ENCODE measurements at places on chromosomes 12 and 14.

DNA sequence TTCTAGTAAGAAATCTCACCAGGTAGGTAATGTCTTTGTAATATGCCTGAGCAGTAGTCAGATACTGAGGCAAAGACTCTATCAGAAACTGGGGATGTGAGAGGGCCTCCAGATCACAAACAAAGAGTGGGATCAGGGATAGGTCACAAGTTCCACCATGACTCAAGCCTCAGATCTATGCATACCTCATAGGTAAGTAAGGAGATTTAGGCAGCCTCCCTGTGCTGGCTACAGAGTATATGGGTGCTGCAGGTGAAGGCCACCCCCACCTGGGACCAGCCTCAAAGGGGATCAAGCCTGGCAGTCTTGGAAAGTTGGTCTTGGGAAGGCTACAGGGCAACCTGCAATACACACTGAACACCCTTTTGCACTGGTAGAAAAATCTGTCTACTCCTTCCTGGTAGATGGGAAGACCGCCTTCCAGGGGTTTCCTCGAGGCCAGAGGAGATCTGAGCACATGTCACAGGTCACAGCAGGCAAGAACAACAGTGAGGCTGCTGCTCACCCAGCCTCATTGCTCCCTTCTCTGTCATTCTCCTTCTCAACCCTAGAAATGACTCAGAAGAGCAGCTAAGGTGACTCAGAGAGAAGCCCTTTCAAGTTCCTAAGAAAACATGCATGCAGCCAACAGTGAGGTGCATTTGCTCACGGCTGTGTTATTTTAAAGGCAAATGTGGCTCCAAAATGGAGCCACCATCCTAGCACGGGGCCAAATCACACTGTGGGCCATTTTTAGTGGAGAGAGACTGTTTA lies 143.4 kb upstream of the CDKN3 start:
- peak; percentile 95 for DNase-seq

- peak; percentile 88 for DNase-seq
Measured at GRCh38 chr14:36238666-36239363, 62.3 kb upstream of the PTCSC3 start.

DNA sequence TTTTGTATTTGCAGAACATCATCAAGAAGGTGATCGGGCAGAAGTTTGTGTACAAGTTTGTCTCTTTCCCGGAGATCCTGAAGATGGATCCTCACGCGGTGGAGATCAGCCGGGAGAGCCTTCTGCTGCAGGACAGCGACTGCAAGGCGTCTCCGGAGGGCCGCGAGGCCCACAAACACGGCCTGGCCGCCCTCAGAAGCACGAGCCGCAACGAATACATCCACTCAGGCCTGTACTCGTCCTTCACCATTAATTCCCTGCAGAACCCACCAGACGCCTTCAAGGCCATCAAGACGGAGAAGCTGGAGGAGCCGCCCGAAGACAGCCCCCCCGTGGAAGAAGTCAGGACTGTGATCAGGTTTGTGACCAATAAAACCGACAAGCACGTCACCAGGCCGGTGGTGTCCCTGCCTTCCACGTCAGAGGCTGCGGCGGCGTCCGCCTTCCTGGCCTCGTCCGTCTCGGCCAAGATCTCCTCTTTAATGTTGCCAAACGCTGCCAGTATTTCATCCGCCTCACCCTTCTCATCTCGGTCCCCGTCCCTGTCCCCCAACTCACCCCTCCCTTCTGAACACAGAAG lies 52.8 kb downstream of the ELK3 start:
- no peak for DNase-seq

GRCh38 chr12:29026419-29026818 lies 122.7 kb upstream of the FAR2 start:
- peak; percentile 15 for DNase-seq

- DNase-seq: no peak
Measured at GRCh38 chr12:71642264-71642663, 21.4 kb downstream of the ZFC3H1 start.

DNA sequence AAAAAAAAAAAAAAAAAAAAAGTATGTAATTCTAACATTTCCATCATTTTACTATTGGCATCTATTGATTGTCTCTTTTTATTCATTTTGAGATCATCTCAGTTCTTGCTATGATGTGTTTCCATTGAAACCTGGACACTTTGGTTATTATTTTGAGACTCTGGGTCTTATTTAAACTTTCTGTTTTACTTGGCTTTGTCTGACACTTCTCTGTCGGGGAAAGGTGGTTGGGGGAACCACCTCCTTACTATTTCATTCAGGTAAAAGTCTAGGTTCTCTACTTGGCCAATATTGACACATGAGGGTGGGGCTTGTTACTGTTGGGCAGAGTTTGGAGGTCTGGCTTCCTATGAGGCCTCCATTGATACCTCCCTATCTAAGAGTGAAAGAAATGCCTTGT lies 228.0 kb downstream of the NRXN3 start:
- DNase-seq: no peak

DNA sequence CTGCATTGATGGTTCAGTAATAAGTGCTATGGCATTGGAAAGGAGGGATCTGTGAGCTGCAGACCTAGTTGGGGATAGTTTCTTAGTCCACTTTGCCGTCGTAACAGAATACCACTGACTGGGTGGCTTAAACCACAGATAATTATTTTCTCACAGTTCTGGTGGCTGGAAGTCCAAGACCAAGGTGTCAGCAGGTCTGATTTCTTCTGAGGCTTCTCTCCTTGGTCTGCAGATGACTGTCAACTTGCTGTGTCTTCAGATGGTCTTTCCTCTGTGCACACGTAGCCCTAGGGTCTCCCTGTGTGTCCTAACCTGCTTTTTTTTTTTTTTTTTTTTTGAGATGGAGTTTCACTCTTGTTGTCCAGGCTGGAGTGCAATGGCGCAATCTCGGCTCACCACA lies 126.1 kb downstream of the MYRFL start:
- DNase-seq: no peak

- no peak for DNase-seq
Measured at GRCh38 chr12:3809357-3810015, 56.6 kb upstream of the CRACR2A start.

- peak; percentile 26 for DNase-seq
Measured at GRCh38 chr14:77290705-77291104, 19.7 kb upstream of the NGB start.

DNA sequence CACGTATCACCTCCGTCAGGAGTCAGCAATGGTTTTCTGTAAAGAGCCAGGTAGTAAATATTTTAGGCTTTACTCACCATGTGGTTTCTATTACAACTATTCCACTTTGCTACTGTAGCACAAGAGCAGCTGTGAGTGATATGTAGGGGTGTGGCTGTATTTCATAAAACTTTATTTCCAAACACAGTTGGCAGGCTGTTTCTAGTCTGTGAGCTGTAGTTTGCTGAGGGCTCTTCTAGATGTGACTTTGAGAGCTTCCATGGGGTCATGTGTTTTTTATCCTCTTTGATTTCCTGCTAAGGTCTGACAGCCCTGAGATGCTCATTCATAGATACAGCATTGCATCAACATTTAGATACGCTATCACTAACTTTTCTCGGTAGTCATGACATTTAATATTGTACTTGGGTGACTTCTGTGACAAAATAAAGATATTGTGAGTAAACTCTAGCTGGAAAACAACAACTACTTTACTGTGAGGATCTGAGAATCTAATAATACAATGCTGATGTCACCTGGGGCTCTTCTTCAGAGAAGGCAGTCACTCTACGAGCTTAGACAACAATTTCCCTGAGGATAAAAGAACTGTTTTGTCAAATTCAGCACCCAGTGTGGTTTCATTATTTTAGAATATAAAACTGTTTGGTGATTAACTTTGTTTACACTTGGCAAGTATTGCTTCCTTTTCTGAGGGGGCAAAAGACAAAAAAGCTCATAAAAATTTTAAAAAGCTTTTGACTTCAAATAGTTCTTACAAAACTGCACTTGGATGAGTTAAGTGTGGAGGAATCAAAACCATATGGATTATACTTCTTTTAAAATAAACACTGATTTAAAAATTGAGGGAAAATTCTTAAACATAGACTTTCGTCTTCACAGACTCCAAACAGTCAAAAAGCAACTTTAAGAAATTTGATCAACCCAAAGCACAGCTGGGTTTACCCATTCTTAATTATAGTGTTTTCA lies 231.2 kb upstream of the DCN start:
- DNase-seq: peak; percentile 66

DNA sequence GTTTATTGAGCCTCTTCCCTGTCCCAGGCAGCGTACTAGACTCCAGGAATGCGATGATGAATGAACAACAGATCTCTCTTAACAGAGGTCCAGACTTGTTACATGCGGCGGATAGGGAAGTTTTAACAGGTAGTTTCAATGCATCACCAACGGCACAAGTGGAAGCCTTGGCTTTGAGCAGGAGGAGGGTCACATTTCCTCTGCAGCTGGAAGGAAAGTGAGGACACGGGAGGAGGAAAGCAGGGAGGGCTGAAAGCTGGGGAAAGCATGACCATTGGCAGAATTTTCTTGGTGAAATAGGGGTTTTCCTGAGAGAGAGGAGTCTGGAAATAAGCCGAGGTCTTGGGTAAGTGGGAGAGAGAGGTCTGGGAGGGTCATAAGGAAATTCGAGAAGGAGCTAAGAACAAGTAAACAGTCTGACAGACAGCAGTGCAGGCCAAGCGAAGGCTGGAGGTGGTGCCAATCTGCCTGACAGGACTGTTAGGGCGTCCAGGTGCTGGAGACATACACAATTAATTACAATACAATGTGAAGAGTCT lies 15.4 kb downstream of the BHLHE41 start:
- DNase-seq: no peak

GRCh38 chr14:96117101-96117897 lies 78.1 kb downstream of the C14orf132 start:
- DNase-seq: no peak

DNA sequence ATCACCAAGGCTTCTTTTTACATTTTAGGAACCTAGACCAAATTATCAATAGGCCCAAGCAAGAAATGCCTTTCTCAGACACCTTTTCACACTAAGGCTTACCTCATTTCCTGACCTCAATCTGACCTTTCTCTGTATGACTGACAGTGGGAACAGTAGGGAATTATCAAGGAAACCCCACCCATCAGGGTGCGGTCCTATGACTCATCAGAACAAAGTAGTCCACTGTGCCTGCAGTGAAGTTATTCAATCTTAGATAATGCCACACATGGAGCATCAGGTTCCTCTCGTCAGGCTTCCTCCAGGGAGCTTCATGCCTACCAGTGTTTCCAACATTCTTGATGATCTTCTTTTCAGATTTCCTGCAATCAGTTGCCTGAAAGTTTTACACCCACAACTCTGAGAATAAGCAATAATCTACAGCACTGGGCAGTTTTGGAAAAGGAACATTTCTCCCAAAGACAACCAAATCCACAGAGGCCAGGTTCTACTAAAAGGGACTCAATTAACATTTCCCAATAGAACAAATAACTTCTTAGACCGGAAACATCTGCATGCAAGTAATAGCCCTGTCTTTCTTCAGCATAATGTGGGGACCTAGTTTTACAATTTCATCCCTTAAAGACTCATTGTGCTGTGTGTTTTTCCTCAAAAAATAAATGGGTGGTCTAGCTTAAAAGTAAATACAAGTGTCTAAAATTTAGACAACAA lies 35.9 kb upstream of the TMTC2 start:
- DNase-seq: peak; percentile 96

- DNase-seq: no peak
Measured at GRCh38 chr14:65476273-65476941, 63.9 kb downstream of the FUT8 start.

- DNase-seq: no peak
Measured at GRCh38 chr14:105666420-105666819, 140.0 kb downstream of the TMEM121 start.

DNA sequence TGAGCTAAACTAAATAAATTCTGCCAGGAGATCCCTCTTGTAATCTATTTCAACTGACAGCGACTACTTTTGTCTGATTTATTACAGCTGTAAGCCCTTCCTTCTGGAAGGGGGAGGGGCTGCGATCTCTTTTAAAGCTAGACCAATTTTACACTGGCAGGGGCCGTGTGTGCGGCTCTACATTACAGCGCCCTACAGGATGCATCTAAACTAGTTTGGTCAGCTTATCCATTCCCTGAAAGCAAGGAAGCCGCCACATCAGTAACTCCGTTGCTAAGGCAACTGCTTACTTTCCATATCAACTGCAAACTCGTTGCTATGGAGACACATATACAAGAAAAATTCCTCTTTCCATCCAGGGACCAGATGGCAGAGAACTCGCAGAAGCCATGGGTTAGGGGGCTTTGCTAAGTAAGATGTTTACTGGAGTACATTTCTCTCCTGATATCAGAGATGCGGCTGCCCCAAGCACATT lies 17.4 kb downstream of the FOXN3 start:
- DNase-seq: peak; percentile 41

GRCh38 chr14:34983786-34984185 lies 994 bp downstream of the SRP54 start:
- no peak for DNase-seq

DNA sequence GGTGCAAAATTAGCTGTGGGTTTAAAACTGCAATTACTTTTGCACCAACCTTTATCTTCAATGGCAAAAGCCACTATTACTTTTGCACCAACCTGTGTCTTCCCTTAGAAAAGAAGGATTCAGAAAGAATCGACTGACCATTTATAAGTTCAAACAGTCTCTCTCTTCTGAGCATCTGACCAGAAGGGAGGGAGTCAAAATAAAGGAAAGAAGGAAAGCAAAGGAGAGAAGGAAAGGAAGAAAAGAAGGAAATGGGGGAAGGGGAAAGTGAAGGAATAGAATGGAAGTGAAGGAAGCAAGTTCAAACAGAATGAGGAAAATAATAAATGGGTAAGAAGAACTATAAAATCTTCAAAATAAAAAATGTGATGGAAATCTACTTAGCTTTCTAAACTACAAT lies 57.8 kb downstream of the KDM5A start:
- DNase-seq: no peak

DNA sequence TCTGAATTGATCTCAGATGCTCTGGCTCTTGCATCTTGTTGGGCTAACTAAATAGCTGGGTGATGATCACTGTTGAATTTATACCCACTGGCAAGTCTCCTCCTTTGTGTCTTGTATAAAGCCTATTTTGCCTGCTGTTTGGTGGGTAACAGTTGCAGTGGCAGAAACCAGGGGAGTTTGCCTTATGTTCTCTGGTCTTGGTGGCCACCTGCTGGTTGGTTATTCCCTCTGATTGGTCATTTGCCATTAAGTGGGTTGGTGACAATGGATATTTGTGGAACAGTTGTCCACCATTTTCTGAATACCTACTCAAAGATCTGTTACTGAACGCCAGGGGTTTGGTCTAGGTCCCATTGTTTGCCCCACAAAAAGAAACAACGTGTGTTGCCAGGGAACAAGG lies 52.1 kb downstream of the AVPR1A start:
- DNase-seq: no peak

DNA sequence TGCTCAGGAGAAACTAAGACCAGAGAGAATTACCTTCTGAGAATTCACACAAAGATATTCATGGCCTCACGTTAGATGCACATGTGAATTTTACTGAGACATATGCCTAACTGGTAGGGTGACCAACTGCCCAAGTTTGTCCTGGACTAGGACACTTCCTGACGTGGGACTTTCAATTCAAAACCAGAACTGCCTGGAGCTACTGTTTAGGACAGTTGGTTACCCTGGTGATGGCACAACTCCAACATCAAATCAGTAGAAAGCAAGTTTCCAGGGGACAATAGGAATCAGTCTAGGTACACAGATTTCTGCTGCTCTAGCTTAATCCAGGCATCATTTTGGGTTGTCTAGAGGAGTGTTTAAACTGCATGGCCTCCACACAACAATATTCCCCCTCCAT lies 178.7 kb downstream of the GXYLT1 start:
- no peak for DNase-seq

Data from HT1080 (cell line).